Hematopoietic multipotent progenitor cell treated with erythropoietin and hydrocortisone succinate and interleukin-3 and kit ligand, for 8 days (in vitro differentiated cells): ENCODE measurements at places on chromosomes 7 and 10.
A peak's percentile ranks its signal among the peaks of the same experiment; 100 is the strongest.

GRCh38 chr7:1794888-1795542 is 124.9 kb downstream of the ELFN1 start:
- peak; percentile 60 for DNase-seq

DNA sequence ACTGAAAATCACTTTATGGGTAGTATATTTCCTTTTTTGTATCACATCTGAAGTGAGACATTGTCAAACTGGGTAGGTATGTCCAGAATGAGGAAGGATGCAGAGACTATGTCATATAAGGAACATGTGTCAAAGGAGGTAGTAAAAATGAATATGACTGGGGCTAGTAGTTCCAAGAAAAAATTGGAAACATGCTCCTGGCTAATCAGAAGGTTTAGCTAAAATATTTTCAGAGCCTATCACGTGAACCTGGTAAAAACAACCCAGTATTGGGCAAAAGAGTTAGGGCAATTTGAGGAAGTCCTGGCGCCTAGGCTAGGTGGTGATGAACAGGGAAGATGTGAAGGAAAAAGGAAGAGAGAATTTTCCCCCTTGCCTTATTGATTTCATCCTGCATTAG is 26.4 kb downstream of the ENTPD1 start:
- DNase-seq, result no peak

GRCh38 chr7:82039621-82040020 is 269.8 kb upstream of the HGF start:
- DNase-seq, result no peak

GRCh38 chr7:100801833-100802568 is 25.3 kb downstream of the EPHB4 start:
- DNase-seq, result peak; percentile 92

DNA sequence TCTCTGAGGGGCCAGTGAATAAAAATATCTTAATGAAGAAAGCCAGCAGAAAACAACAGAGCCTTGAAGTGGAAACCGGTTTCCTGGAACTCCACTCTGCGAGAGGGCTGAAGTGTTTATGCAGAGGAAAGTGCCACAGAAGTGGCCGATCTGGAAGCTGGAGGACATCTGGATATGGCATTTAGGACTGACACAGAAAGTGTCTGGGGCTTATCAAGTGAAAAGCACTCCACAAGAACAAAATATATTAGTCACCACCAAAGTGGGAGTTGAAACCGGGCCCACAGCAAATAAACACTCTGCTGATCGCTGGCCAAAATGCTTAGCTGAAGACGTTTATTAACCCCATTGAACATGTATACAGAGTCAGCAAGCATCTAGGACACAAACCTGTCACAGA is 7.8 kb downstream of the NOD1 start:
- peak; percentile 53 for DNase-seq

DNA sequence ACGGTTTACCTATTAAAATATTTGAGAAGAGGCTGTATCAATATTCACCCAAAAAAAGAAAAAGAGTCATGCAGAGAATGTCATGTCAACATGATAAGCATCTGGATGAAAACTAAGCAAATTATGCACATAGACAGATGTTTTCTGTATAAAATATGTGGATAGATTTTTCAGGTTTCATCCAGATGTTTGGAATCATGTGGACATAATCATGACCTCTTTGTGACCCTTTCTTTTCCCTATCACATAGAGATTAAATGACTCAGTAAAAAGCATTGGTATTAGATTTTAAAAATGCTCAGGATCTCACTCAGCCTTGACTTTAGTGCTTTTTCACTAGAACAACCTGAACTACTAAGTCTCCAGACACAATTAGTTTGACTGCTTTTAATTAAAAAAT is 90.0 kb downstream of the FOXP2 start:
- DNase-seq, result no peak

DNA sequence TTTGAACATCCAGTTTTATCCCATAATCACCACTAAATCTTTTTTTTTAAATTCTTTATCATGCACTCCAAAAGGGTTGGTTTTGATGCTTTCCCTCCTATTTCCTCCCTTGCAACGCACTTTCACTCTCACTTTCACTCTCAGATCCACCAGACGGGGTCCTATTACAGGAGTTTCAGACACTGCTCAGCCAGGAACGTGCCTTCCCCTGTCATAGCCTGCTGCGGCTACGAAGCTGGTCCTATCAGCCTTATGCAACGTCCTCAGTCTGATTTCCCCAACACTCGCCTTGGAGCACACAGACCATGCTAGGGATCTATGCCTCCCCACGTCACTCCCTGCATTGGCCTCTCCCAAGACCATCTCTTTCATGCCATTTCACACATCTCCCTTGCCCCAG is 23.4 kb downstream of the ZPBP start:
- DNase-seq, result no peak

DNA sequence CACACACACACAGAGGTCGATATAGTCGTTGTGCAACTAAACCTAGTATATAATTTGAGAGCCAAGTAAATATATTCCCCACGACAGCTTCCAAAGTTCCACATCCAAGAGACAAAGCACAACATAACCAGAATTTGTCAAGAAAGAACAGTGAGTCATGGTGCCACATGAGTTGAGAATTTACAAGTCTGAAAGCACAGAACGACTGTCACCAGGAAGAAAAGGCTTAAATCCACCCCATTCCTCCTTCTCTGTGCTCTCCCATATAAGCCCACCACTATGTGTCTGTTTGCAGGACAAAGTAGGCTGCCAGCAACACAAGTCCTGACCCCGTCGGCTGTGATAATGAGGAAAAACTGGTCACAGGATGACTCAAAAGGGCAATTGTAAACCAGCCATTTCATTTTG is 32.8 kb downstream of the GSAP start:
- no peak for DNase-seq

DNA sequence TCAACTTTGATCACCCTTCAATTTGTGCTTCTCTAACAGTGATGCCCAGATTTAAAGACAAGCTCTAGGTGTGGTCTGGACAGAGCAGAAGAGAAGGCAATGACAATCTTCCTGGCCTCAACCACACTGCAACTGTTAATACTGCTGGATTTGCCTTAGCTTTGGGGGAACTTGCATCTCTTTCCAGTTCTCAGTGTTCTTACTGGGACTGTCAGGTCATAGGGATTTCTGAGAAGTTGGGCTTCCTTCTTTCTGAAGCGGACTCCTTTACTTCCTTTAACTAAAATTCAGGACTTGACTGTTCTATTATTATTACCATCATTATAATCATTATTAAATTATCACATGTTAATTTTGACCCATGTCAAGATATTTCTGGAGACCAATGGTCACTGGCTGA is 80.8 kb downstream of the OSBPL3 start:
- DNase-seq, result no peak

GRCh38 chr10:65566906-65567305 is 1358.9 kb upstream of the LRRTM3 start:
- DNase-seq, result no peak

GRCh38 chr10:28945959-28946358 is 268.6 kb downstream of the BAMBI start:
- DNase-seq, result no peak

GRCh38 chr7:37642028-37642540 is 41.5 kb upstream of the GPR141 start:
- DNase-seq, result no peak

DNA sequence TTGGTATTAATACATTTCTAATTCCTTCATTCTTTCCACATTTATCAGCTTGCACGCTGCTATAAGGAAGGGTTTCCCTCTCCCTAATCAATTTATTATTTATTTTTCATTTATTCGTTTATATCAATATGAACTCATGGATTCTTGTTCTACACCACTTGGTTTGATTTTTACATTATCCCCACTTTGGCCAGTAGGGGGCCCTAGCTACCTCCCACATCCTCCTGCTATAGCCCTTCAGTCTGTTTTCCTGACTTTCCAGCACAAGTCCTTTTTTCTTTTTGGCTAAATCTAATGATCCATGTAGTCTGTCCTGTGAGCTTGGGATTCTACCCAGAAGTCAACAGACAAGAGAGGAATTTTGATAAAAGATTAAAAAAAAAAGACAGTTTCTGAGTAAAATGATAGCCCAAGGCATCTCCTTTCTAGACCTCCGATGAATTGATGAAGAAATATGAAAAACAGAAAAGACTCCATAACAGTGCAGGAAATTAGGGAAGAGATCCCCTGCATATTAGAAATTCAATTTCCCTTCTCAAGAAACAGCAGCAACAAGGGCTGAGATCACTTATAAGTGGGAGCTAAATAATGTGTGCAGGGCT is 47.7 kb downstream of the LYZL2 start:
- peak; percentile 57 for DNase-seq

DNA sequence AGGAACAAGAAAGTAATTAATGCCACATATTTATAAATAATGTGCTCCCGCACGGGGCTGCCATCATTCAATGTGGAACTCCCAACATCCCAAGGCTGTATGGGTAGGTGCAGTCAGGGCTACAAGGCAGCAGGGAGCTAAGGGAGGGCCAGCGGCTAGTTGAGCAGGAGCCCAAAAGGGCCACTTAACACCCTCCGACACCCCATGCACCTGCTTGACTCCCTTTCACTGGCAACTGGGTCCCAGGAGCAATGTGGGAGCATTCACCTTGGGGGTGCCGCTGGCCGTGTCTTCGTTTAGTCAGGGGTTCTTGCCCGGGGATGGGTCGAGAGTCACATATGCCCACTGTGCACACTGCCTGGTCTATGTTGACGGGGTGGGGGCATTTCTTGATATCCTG is 27.9 kb downstream of the SCART1 start:
- no peak for DNase-seq

DNA sequence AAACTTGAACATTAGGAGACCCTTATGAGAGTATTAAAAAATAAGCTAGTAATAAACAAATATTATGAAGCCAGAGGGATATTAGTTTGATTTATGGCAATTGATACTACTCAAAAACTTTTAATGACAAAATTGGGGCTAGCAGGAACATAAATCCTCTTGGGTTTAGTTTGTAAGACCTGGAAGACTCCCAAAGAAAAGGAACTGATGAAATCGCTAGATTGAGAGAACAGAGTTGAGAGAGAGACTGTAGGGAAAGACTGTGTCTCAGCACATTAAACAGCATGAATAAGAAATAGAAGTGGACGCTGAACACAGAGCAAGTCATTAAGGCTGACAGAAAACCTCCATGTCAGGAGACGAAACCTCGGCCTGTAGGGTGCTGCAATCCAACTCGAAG is 56.4 kb downstream of the ICA1 start:
- DNase-seq, result no peak

DNA sequence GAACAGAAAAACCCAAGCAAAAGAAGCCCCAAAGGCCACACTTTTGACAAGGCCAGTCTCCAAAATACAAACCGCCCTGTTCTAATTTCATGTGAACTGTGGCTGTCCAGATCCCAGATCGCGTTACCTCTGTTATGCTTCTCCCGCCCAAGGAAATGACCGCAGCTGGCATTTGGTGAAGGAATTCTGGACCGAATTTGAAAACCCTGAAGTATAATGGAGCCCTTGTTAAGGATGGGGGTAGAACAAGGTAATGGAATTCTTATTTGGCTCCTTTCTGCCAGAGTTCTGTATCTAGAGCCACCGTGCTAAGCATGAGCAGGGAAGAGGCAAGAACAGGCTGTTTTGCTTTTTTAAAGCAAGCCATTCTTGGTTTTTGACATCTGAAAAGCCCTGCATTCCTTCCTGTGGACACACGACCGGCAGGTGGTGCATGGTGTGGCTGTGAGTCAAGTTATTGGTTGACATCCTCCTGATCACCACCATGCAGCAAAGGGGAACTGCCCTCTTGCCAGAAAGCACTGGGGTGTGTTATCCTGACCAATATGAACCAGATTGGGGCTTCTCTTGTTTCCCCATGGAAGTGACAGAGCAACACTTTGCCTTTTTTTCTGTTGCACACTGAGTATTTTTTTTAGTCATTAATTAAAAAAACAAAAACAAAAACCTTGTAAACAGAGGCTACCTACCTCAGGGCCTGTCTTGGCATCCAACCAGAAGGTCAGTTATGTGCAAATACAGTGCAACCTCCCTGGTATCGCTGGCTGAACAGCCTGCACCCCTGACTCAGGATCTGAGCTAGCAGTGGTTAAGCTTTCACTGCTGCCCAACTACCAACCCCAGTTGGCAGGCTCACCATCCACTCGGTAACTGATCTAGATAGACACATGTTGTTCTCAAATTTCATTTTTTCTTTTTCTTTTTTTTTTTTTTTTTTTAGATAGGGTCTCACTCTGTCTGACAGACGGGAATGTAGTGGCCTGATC is 14.2 kb downstream of the UCMA start:
- DNase-seq, result peak; percentile 56

DNA sequence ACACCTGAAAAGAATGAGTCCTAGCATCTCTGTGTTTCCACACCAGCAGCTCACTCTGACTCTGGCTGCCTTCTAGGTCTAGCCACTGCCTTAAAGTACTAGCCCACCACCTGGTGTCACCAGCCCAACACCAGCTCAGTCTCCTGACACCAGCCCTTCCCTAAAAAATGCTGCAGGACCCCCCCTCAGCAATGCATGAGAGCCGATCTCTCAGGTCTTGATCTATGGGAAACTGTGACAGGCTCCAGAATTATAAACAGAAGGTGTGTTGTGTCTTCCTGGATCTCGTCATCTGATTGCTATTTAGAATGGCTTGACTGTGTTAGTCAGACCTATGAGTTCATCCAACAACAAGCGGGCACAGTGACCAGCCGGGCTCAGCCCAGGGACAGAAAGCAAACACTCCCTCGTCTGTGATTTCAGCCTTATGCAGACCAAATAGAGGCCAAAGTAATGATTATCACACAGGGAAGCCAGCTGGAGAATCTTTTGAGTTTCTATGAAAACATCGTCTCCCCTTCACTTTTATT is 66.6 kb downstream of the CUBN start:
- no peak for DNase-seq

- no peak for DNase-seq
These were observed 279.8 kb upstream of the CACNA2D1 start for GRCh38 chr7:82723411-82723810.

DNA sequence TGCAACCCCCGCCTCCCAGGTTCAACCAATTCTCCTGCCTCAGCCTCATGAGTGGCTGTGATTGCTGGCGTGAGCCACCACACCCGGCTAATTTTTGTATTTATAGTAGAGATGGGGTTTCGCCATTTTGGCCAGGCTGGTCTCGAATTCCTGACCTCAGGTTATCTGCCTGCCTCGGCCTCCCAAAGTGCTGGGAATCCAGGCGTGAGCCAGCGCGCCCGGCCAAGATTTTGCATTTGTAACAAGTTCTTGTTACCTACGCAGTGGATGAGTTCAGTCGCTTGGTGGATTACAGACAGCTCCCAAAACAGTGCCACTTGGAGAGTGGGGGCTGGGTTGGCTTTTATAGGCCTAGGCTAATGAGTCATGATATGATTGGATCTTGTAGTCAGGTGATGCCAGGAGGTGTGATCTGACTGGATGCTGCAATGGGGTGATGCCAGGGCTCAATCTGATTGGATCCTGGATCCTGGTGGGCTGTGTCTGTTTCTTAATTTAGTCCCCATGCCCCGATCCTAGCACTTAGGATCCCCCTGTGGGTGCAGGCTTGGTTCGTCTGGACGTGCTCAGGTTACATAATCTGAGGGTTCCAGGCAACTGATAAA is 20.3 kb downstream of the SBDS start:
- DNase-seq, result peak; percentile 35

GRCh38 chr10:1074052-1074747 is 18.0 kb downstream of the WDR37 start:
- DNase-seq, result no peak
